ENCODE measurements at places on chromosomes 4 and X. TPM values are rescaled to one million over a fixed set of nuclear protein-coding genes. Genes with fewer than 3 reads are reported as not detected.

ADH1A gene
- not detected for total RNA-seq

SLC9A7 gene
- 76.9 TPM for total RNA-seq

BOD1L1 gene
- total RNA-seq: 29.5 TPM

MMAA gene
- 6.3 TPM for total RNA-seq

CT47C1 gene
- not detected for total RNA-seq

UBA1 gene
- total RNA-seq: 229 TPM

ARHGEF6 gene
- 34.6 TPM for total RNA-seq

MUC7 gene
- total RNA-seq: not detected

PRR32 gene
- not detected for total RNA-seq

DCLK2 gene
- 10.9 TPM for total RNA-seq

MCTS1 gene
- total RNA-seq: 29.4 TPM

SASH3 gene
- total RNA-seq: not detected

ADGRG2 gene
- 0.16 TPM for total RNA-seq

All from hair follicle dermal papilla cell (primary cell).